Natural killer cell (primary cell): ENCODE measurements at places on chromosomes 3 and 15. TPM values are rescaled to one million over a fixed set of nuclear protein-coding genes. Genes with fewer than 3 reads are reported as not detected.

- DNase-seq = no peak
Measured at GRCh38 chr3:128425142-128425845, 41.4 kb downstream of the DNAJB8 start.

DNA sequence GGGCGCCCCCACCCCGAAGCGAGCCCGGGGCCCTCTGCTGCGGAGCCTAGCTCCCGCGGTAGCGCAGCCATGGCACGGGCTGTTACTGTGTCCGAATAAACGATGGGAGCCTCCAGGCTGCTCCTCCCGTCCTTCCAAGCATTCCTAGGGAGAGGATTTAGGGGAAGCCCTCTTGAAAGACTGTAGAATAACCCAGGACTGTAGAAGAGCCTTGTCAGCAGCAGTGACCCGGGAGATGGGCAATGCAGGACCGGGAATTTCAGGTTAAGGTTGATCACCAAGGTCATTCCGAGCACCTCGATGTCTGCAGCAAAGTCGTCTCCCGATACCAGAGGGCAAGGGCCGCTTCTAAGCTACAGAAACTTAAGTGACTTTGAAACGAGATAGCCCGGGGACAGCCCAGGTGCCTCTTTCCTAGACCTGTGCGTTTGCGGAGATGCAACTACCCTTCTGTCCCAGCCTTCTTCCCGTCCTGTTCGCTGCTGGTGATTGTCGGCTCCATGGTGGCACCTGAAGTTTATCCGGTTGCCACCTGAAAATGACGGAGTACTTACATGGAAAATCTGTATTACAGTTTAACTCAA, 753 bp upstream of the MYO5A start:
- DNase-seq = no peak

GRCh38 chr3:9747267-9747666, 2.5 kb upstream of the OGG1 start:
- DNase-seq = no peak

- no peak for DNase-seq
Measured at GRCh38 chr15:77457191-77457904, 36.7 kb downstream of the HMG20A start.

GRCh38 chr3:23254835-23255234, 51.7 kb downstream of the UBE2E2 start:
- no peak for DNase-seq

The EXD1 gene
- not detected for total RNA-seq

GRCh38 chr3:17032407-17033034, 147.8 kb downstream of the PLCL2 start:
- peak; percentile 25 for DNase-seq

DNA sequence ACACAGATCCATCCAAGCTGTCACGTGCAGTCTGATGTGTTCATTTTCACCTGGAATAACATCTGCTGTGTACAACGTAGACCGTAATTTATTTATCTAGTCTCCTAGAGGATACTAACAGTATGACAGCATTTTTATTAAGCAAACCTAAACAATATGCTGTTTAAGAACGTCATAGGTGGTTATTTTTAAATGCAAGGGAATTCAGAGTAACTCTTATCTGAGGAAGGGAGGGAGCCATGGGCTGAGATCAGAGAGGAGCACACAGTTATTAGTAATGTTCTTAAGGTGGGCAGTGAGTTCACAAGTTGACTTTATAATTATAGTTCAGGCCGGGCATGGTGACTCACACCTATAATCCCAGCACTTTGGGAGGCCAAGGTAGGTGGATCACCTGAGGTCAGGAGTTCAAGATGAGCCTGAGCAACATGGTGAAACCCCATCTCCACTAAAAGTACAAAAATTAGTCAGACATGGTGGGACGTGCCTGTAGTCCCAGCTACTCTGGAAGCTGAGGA, 193.6 kb downstream of the UACA start:
- DNase-seq = no peak

The RPUSD2 gene
- 14.2 TPM for total RNA-seq

DNA sequence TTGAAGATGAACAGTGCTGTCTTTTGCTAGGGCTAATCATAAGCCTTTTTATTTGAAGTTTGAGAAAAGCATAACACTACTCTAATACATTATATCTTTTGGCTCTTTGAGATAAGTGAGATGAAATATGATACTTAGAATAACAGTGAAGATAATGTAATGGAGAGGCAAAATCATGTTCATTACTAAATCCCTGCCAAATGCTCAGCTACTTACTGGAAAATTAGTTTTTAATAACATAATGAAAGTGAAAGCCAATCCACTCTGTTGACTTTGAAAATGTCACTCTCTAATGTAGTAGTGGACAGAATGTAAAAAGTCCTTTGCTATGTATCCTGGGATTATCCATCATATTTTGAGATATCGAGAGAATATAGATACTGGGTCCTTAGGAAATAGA, 35.9 kb upstream of the MYH15 start:
- DNase-seq = peak; percentile 4

The PHLDB2 gene
- 64.0 TPM for total RNA-seq

DNA sequence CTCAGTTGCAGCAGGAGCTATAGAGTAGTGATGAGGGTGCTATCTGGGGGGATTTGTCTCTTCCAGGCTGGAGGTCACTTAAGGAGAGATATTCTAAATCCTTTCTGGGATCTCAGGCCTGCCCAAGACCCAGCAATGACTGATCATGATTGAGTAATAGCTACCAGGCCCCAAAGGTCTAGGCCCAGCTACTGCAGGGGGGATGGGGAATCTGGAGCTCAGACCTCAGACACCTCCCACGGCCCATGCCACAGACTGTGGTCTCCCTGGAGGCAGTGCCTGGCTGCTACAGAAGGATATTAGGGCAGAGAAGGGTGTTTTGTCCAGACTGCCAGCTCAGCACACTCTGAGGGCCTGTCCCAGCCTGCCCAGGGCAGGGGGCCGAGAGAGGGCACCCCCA, 6.9 kb downstream of the SLC38A3 start:
- no peak for DNase-seq

GRCh38 chr3:24680214-24680967, 185.7 kb upstream of the THRB start:
- peak; percentile 32 for DNase-seq

- DNase-seq = no peak
Measured at GRCh38 chr15:40329804-40330203, 6.3 kb downstream of the INAFM2 start.

- DNase-seq = no peak
Measured at GRCh38 chr3:14925729-14926591, 21.4 kb upstream of the NR2C2 start.

The ZNF860 gene
- not detected for total RNA-seq

The ARL6IP5 gene
- 98.1 TPM for total RNA-seq

GRCh38 chr3:41881233-41881821, 80.6 kb downstream of the ULK4 start:
- no peak for DNase-seq

The IMPG2 gene
- 0.73 TPM for total RNA-seq

The INTS14 gene
- 23.5 TPM for total RNA-seq

DNA sequence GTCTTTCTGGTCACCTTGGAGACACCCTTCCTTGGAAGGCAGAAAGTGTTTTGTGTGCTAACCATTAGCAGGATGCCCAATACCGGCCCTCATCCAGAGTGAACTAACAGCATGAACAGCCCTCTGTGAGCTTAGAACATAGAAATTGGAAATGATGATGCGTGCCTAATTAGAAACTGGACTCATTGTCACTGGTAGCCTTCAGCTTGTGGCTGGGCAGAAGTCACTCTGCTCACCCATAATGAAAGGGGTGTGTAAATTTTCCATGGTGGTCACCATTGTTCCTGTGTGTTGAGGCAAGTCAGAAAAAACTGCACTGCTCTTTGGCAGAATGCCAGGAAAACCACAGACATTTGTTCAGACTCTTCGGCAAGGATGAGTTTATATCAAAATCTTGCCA, 74.7 kb upstream of the CNTN4 start:
- DNase-seq = no peak

DNA sequence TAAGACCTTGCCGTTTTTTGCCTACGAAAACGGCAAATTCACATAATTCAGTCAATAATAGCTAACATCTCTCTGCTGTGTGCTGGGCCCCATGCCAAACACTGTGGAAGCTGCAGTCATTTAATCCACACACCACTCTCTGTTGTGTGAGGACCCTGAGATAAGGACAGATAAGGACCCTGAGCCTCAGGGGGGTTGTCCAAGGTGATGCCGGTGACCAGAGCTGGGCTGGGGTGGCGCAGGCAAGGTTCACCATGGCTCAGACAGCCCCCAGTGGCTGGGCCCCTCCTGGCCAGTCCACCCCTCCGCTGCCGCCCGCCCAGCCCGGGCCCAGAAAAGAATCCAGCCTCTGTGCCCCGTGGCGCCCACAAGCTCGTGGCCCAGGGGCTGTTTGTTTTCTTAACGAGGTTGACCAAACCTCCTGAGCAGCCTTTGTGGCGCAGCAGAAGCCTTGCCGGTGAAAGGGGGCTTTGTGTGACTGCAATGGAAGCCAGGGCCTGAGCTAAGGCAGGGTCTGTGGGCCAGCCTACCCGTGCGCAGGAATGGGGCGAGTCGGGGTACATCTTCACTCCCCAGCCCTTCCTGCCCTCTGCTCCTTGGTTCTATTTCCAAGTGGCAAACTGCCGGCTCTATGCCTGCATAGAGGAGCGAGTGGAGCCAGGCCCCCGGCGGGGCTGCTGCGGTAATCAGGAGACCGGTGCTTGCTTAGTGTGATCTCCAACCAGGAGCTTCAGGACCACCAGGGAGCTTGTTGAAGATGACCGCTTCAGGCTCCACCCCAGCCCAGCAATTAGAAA, 4.4 kb upstream of the SNX22 start:
- DNase-seq = no peak

DNA sequence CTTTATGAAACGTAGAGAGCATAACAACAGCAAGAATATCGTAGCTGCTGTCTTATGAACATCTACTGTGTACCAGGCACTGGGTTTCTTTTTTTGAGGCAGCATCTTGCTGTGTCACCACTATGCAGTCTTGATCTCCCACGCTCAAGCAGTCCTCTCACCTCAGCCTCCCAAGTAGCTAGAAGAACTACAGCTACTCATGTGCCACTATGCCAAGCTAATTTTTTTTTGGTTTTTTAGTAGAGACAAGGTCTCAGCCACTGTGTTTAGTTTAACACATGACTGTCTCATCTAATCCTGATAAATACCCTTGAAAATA, 129.9 kb downstream of the VGLL4 start:
- DNase-seq = no peak

- no peak for DNase-seq
Measured at GRCh38 chr3:104206925-104207324, 1159.8 kb upstream of the ALCAM start.

The TICRR gene
- 0.59 TPM for total RNA-seq

GRCh38 chr3:156761713-156762451, 64.3 kb upstream of the LEKR1 start:
- DNase-seq = no peak

DNA sequence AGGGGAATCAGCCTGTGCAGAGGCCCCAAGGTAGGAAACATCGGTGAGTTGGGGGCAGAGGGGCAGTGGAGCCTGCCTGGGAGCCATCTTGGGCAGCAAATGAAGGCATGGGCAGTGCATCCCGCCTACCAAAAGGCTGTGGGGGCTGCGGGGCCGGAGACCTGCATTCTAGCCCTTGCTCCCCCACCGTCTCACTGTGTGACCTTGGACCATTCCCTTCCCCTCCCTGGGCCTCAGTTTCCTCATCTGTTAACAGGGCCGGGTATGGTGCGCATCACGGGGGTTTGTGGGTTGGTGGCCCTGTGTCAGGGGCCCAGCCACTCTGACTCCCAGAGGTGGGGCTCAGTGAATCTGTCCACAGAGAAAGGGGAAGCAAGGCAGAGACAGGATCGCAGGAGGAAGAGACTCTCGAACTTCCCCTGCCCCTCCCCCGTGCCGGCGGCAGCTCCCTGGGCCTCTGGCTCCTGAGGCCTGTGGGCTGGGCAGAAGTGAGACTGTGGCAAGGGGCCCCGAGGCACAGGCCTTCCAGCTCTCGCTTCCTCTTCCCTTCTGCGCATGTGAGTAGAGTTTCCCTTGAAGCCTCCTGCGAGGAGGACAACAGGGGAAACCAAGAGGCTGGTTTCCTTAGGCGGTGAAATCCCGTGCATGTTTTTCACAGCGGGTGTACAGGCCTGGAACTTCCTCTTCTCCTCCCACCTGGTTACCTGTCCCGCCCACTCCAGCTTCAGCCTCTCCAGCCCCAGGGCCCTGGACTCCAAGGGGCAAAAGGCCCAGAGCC, 42.9 kb downstream of the IDH2 start:
- DNase-seq = peak; percentile 59

The SPG21 gene
- total RNA-seq = 39.6 TPM

The PARP6 gene
- total RNA-seq = 132 TPM

- no peak for DNase-seq
Measured at GRCh38 chr3:101846709-101847108, 2.6 kb upstream of the NFKBIZ start.

GRCh38 chr3:42442640-42443039, 32.2 kb upstream of the LYZL4 start:
- no peak for DNase-seq

- DNase-seq = no peak
Measured at GRCh38 chr15:31399544-31400171, 73.0 kb downstream of the KLF13 start.

- no peak for DNase-seq
Measured at GRCh38 chr3:142459929-142460328, 12.1 kb upstream of the XRN1 start.

DNA sequence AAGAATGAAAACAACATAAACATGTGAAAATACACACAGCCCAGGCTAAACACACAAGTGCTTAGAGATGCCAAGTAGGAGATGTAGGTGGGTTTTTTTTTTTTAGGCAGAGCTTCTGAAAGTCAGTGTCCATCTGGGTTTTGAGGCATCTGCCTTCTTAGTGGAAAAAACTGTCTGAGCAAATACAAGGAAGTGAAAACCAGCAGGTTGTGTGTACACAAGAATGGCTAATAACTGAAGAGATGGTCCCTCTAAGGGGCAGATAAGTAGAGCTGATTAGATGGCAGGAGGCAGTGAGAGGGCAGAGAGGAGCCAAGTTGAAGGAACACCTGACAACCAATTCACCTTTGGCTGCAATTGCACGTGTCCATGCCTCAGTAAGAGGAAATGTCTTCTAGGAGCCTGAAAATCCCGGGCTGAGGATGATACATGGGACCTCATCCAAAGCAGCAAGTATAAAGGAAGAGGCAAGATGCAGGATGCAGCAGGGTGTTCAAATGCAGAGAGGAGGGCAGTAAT, 34.9 kb downstream of the CYP19A1 start:
- DNase-seq = no peak

- DNase-seq = no peak
Measured at GRCh38 chr15:88630141-88630721, 8.6 kb upstream of the ISG20 start.

The FGF12 gene
- not detected for total RNA-seq

The VGLL3 gene
- not detected for total RNA-seq

The CCNB2 gene
- 0.47 TPM for total RNA-seq

- no peak for DNase-seq
Measured at GRCh38 chr3:129938140-129938930, 36.2 kb upstream of the TRH start.

- no peak for DNase-seq
Measured at GRCh38 chr3:120767106-120767505, 24.6 kb downstream of the GTF2E1 start.

DNA sequence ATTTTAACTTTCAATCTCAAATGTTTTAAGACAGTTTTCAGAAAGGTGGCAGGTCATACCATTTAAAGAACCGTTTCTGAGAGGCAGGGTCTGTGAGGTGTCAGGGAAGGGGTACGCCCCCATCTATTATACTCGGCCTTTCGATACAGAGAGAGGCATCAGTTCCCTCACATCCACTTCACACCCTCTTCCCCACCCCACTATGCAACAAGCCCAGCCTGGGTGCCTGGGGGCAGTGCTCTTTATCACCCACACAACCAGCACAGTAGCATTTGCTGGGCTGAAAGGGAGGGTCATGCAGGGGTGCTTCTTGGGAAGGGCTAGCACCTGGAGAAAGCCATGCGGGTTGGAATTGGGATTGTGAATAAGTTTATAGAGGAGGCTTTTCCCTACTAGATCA, 56.0 kb upstream of the KCNMB2 start:
- no peak for DNase-seq

The ADPGK gene
- 113 TPM for total RNA-seq

The CEP19 gene
- total RNA-seq = 1.8 TPM
